ENCODE measurements at places on chromosomes 12 and 14. TPM values are rescaled to one million over a fixed set of nuclear protein-coding genes. Genes with fewer than 3 reads are reported as not detected.

- no peak for DNase-seq
Observed at GRCh38 chr12:25962932-25963525, 4.5 kb downstream of the RASSF8 start.

The NKX2-8 gene
- not detected for total RNA-seq

The ZNF10 gene
- total RNA-seq = 5.2 TPM

The ZFYVE26 gene
- 21.1 TPM for total RNA-seq

- DNase-seq = no peak
Observed at GRCh38 chr12:124326104-124326503, 31.2 kb downstream of the RFLNA start.

DNA sequence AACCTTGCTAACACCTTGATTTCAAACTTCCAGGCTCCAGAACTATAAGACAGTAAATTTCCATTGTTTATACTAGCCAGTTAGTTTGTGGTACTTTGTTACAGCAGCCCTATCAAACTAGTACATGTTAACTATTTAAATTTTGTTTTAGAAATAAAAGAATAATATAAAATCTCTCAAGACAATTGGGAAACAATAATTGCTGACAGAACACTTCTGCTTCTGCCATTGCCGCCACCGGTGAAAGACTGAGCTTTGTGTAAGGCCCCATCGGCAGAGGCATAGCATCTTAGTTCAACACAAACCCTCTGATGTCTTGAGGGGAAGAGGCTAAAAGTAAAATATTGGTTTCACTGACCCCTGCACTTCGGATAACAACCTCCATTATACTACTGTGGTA, 1607.1 kb upstream of the SEL1L start:
- no peak for DNase-seq

- DNase-seq = no peak
Observed at GRCh38 chr12:75378354-75378753, 12.5 kb upstream of the GLIPR1L2 start.

DNA sequence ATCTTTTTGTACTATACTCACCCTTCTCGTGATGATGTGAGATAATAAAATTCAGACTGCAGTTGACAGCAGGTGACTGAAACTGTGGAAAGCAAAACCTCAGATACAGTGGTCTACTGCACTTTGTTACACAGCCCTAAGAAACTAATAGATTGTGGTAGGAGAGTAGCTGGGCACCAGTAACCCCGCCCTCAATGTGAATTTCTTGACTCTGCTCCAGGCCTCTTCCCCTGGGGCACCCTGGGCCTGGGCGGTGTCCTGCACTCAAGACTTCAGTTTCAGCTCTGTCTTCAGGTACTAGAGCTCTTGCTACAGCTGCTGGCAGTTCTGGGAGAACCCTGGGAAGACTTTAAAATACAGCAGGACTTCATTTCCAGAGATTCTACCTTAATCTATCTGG, 197.6 kb upstream of the AVPR1A start:
- no peak for DNase-seq

DNA sequence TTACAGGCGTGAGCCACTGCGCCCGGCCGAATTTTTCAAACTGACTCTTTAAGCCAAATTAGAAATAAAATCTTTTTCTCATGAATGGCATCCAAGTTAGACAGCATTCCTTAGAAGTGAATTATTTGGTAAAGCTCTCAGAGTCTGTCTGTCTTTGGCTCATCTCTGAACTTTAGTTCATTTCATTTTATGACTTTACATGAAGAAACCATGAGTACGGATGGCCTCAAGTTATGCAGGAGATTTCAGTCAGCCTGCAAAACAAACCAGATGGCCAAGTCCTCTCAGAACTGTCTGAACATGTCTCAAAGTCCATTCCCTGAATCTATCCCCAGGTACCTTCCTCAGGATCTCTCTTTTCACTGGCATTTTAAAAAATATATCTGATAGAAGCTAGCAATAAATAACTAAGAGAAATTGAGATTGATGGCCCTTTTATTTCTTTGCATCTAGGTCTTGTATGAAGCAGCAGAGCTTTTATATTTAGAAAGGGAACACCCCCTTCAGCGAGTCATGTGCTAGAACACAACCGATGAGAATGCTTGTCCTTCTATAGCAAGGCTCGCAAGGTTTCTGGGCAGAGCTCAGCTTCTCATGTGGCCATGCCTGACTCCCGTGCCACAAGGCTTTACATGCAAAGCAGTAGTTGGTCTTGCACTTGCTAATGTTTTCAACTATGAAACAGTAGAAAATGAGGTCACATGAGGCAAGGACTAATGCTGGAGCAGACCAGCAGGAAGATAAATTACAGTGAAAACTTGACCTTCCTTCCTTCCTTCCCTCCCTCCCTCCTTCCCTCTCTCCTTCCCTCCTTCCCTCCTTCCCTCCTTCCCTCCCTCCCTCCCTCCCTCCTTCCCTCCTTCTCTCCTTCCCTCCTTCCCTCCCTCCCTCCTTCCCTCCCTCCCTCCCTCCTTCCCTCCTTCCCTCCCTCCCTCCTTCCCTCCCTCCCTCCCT, 125.0 kb downstream of the AKAP6 start:
- no peak for DNase-seq

DNA sequence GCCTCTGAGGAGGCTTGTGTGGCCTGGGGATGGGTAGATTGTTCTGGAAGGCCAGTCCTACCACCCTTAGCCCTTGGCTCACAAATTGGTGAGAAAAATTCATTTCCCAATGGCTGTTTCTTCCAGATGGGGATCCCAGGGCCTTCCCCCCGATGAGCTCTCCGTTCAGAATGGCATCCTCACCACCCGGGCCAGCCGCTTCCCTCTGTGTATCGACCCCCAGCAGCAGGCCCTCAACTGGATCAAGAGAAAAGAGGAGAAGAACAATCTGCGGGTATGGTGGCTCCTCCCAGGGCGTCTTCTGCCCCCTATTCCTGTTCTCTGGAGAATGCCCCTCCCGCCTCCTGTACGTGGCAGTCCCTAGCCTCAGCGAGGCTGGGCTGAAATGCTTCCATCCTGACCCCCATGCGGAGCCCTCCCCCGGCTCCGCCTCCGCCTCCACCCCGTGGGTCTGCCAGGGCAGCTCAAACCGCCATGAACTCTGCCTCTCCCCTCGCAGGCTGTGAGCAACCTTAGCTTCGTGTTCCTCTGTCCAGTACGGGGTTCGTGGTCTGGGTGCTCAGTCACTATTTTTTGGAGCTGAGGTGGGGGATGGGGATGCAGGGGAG, 57.8 kb downstream of the CCDC92 start:
- no peak for DNase-seq

GRCh38 chr14:24068711-24069410, 2.5 kb upstream of the CPNE6 start:
- no peak for DNase-seq

The SMIM41 gene
- not detected for total RNA-seq

GRCh38 chr12:60644076-60644475, 1048.2 kb downstream of the SLC16A7 start:
- DNase-seq = no peak

The ERH gene
- 103 TPM for total RNA-seq

Measured in heart left ventricle (tissue), 16 donors.